Epithelial cell of prostate (primary cell): ENCODE measurements at places on chromosomes 3 and 15.

GRCh38 chr3:186694288-186695032 lies 22.7 kb upstream of the KNG1 start:
- DNase-seq = peak; percentile 31

DNA sequence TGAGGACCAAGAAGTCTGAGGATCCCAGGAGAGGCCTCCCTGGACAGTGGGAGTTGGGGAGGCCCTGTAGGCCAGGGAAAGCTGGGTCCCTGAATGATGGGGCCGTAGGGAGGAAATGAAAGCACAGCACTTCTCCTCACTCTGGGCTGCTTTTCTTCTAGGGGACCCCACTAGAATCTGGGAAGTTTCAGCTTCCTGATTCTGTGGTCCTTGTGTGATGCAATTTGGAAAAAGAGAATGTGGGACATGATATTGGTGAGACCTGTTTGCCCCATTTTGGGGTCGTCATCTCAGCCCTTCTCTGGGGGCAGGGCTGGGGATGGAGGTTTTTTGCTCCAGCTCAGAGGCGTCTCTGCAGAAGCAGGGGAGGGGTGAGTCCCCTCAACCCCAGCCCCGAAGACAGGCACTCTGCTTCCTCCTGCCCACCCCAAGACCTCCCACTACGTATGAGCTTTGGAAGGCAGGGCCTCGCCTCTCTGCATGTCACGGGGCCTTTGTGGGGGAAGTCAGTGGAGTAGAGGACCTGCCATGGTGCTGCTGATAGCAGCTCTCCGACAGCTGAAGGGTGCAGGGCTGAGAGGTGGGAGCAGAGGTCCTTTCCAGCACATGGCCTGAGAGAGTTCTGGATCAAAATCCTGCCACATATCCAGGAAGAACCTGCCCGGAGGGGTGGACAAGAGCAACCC lies 1.5 kb upstream of the SNX22 start:
- DNase-seq = no peak

DNA sequence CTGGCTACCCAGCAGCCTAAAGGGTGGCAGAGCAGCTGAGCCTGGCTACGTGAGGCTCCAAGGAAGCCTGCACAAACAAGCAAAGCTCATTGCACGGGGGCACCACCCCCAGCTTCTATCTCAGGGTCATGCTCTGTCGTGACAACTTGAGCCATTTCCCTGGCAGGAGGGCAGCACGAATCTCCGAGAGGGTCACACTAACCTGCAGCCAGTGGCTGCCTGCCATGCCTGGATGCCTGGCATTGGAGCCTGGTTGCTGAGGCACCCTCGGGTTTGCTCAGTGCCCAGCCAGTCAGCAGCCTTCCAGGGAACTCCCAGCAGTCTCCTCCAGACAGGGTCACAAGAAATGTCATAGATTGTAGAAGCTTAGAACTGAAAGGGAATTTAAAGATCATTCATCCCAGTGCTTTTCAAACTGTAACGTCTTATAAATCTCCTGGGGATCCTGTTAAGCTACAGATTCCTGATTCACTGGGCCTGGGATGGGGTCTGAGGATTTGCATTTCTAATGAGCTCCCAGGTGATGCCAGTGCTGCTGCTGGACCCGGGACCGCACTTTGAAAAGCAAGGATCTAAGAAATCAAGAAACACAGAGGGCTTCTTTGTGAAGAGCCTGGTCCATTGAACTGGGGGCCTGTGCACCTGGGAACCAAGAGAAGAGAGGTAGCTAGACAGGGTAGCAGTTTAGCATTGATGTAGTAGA lies 48.4 kb downstream of the TMEM266 start:
- no peak for DNase-seq

DNA sequence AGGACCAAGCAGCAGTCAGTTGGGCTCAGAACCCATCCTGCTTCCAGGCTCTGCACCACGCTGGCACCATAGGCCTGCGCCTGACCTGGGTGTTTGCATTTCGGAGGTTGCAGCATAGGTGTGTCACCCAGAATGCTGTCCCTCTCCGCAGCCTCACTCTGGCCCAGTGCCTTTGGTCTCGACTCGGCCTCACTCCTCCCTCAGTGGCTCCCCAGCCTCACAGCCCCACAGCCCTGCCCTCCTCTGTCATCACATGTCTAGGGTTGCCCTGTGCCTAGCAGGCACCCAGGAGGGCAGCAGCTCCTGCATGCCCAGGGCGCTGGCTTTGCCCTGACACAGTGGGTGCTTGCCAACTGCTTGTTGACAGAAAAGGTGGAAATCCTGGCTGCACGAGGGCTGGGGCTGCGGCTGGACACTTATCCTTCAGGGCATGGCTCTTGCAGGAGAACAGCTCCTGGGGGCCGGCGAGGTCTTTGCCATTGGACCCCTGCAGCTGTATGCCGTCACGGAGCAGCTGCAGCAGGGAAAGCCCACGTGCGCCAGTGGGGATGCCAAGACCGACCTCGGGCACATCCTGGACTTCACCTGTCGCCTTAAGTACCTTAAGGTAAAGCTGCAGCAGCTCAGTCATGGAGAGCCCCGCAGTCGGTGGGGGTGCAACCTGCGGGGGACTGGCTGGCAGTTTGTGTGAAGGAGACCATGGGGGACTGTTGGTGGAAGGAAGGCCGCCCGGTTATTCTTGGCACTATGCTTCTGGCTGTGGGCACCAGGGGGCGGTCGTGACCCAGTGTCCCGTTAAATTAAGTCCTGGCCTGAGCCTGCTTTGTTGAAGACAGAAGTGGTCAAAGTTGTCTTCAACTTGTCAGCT lies 16.2 kb downstream of the NISCH start:
- DNase-seq = no peak

DNA sequence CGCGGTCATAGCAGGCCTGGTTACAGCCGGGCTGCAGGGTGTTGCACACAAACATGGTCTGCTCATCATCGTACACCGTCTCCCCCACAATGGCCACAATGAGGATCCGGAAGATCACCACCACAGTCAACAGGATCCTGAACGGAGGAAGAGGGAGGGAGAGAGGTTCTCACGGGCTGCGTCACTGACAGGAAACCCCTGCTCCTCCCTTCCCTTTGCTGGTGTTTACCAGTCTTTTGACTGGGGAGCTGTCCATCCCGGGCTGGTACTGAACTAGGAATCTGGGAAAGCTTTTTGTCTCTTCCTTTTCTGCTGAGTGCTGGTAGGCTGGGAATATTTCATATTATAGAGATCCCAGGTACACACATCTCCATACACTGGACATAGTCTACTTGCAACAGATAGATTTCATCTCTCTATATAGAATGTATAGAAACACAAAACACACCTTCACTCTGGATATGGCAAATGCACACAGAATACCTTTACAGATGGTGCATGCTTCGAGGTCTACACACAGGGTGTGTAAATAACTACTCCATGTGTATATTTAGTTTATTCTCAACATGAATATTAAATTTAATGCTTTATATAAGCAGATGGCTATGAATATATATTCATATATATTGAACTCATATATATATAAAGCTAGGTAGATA lies 1.4 kb downstream of the GJD2 start:
- no peak for DNase-seq
